Ecto neural progenitor cell (in vitro differentiated cells): ENCODE measurements at places on chromosomes 1 and 21.

DNA sequence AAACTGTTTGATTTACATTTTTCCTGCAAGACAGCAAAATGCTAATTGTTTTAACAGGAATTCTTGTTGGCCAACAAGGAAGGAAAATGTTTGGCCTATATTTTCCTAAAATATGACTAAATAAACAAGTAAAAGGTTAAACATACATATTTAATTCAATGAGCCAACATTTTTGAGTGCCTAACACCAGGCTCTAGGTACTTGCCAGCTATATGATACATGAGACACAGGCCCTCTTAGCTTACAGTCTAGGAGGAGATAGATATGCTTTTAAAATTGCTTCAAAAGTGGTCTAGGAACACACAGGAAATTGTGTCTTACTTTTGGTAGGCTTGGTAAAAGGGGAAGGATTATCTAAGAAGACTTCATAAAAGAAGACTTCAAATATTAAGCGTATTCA, 50.9 kb downstream of the PIGK start:
- DNase-seq, result no peak

DNA sequence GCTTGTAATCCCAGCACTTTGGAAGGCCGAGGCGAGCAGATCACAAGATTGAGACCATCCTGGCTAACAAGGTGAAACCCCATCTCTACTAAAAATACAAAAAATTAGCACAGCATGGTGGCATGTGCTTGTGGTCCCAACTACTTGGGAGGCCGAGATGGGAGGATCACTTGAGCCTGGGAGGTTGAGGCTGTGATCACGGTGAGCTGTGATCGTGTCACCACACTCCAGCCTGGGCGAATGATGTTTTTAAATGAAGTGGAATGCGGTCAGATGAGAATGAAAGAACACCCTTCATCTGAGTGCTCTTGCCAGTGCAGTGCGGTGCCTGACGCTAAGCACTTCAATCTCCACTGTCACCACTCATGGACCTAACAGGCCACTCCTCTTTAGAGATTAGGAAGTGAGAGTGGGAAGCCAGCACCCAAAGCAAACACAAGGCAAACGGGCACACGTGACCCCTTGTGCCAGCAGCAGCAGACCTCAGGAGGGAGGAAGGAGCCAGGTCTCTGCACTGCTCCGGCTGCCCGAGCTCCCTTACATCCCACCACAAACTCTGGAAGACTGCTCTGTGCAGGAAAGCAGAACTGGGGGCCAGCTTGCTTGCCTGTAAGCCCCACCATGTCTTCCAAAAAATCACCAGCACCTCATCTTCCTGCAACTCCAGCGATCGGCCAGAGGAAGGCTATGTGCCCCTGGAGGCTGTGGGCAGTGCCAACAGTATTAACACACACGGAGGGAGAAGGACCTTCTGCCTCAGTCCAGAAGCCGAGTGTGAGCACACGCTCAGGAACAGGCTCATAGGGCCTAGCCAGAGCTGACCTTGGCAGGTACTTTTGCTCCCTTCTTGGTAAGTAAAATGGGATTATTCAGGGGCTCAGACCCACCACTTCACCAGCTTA, 9.7 kb downstream of the CTNNBIP1 start:
- DNase-seq, result no peak

GRCh38 chr21:38308532-38309119, 51.8 kb downstream of the KCNJ15 start:
- DNase-seq, result no peak

- DNase-seq, result no peak
Observed at GRCh38 chr1:64363111-64363510, 106.8 kb upstream of the CACHD1 start.
